ENCODE measurements at places on chromosomes 1 and 21. TPM values are rescaled to one million over a fixed set of nuclear protein-coding genes. Genes with fewer than 3 reads are reported as not detected.

DNA sequence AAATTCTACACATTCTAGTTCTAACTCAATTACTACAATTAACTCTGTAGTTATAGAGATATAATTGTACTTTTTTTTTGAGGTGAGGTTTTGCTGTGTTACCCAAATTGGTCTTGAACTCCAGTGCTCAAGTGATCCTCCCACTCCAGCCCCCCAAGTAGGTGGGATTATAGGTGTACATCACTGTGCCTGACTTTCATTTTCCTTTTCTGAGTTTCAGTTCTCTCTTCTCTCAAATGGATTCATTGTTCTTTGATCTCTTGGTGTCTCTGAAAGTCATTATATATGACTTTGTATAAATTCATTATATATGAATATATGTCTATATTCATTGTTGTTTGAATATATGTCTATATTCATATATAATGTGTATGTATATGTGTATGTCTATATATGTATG is 74.0 kb upstream of the GALNT2 start:
- no peak for DNase-seq
- H3K4me3 ChIP-seq = no peak overlapping the region
- H3K27ac ChIP-seq = no peak overlapping the region
- H3K27me3 ChIP-seq = no peaks in the 10 kb centered on the region

Gene LRRC38
- total RNA-seq = not detected

DNA sequence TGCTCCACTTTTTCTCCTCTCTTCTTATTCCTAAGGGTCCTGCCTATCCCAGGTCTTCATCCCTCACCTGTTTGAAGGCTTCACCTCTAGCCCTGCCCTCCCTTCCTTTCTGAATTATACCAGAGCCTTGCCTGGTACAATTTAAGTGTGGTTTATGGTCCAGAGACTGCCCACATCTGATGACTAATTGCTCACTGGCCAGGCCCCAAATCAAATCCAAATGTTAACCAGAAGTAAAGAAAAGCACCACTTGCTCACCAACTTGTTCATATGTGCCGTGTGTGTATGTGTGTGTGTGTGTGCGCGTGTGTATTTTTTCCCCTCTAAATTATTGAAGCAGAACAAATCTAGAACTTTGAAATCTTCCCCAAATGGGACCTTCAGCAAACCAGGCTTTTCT is 26.4 kb downstream of the MYOM3 start:
- H3K27me3 ChIP-seq = peaks cover 14% of the 10 kb centered on the region
- no peaks in the 10 kb centered on the region for H3K36me3 ChIP-seq
- H3K27ac ChIP-seq = no peak overlapping the region
- H3K4me1 ChIP-seq = no peaks in the 10 kb centered on the region

DNA sequence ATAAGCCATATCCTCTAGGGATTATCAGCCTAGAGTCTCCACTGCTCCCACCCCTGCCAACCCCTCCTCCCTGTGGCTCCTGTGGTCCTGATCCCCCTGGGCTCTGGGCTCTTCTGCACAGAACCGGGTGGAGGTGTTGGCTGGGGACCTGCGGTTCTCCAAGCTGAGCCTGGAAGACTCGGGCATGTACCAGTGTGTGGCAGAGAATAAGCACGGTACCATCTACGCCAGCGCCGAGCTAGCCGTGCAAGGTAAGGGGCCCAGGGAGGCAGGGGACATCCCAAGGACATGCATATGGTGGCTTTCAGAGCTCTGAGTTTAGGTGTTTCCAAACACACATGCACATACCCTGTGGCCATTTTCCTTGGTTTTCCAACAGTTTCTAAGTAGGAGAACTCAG is 19.3 kb downstream of the CNTN2 start:
- no peaks in the 10 kb centered on the region for H3K36me3 ChIP-seq
- H3K27ac ChIP-seq = no peak overlapping the region
- no peak overlapping the region for H3K4me3 ChIP-seq
- H3K4me1 ChIP-seq = no peaks in the 10 kb centered on the region
- no peaks in the 10 kb centered on the region for H3K27me3 ChIP-seq

DNA sequence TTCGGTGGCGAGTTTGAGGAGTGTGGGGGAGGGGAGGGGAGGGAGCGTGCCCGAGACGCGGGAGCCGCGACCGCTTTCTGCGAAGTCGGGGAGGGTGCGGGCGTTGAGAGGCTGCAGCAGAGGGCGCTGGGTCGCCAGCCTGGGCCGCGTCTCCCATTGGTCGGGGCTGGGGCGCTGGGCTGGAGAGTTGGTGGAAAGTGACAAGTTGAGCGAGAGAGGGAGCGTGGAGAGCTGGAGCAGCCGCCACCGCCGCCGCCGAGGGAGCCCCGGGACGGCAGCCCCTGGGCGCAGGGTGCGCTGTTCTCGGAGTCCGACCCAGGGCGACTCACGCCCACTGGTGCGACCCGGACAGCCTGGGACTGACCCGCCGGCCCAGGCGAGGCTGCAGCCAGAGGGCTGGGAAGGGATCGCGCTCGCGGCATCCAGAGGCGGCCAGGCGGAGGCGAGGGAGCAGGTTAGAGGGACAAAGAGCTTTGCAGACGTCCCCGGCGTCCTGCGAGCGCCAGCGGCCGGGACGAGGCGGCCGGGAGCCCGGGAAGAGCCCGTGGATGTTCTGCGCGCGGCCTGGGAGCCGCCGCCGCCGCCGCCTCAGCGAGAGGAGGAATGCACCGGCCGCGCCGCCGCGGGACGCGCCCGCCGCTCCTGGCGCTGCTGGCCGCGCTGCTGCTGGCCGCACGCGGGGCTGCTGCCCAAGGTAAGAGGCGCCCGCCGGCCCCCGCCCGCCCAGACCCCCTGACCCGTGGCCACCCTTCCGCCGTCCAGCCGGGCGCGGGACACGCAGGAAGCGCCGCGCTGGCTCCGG is at the start of gene ROR1:
Gene ROR1 (plus strand): TSS at position 203 of the 802 bp plus-strand sequence.
- peak within 1 kb of the TSS; percentile 69 for H3K4me3 ChIP-seq
- peaks cover 67% of the 10 kb centered on the region for H3K27me3 ChIP-seq
- H3K4me1 ChIP-seq = peaks cover 20% of the 10 kb centered on the region

DNA sequence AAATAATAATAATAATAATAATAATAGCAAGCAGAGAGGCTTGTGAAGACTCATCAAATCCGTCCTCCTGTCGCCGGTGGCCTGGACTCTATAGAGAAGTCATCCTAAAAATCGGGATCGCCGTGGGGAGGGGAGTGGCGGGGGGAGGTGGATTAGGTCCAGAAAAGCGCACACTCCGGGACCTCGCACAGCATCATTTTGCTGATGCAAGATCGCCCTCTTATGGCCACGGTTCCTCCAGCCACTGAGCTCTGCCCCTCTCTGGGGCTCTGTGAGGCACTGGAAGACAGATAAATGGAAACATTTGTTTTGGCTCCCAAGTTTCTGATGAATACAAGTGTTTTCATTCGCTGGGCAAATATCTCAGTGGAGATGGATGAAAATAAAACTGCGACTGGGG is 612.0 kb downstream of the MATN1 start:
- H3K4me3 ChIP-seq = no peak overlapping the region
- no peak overlapping the region for H3K27ac ChIP-seq
- no peaks in the 10 kb centered on the region for H3K36me3 ChIP-seq
- H3K27me3 ChIP-seq = peaks cover 27% of the 10 kb centered on the region
- H3K4me1 ChIP-seq = no peaks in the 10 kb centered on the region

DNA sequence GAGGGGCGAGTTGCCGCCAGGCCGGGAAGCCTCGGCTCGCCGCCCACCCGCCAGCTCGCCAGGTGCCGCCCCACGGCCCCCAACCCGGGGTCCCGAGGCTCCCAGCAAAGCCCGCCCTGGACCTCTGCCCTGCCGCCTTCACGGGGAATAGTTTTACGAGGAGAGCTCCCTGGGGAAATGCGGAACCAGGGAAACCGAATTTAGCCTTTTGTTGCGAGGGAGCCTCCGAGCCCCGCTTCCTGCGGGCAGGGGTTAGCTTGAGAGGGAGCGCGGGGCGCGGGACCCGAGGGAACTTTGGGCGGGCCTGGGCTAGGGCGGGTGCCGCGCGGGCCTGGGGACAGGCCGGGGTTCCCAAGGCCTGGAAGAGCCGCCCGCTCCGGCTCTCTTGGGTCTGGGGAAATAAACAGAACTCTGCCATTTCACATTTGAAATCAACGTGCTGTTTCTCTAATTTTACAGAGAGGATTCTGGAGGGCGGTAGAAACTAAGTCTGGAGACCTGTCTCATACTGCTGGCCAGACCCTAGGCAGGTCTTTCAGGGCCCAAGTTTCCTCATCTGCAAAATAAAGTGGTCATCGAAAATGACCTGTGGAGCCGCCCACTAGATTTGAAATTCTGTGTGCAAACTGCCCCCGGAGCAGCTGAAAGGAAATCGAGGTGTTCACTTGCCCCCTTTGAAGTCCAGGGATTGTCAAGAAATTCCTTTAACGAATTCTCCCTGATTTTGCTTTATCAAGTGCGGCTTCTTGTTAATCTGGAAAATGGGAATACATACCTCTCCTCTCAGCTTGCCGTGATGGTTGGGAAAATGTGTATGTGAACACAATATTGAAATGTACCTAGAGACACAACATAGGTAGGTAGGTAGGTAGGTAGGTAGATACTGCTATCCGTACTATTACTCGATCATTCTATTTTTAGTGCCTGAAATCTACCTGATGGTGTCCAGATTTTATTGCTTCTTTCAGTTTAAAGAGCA is 749 bp upstream of the GLUL start:
- H3K4me3 ChIP-seq = peak overlapping the region; percentile 49
- H3K27ac ChIP-seq = peak overlapping the region; percentile 9
- DNase-seq = no peak
- H3K27me3 ChIP-seq = peaks cover 11% of the 10 kb centered on the region
- H3K36me3 ChIP-seq = no peaks in the 10 kb centered on the region

Gene TMEM240
- 3.4 TPM for total RNA-seq

- no peaks in the 10 kb centered on the region for H3K36me3 ChIP-seq
- peak overlapping the region; percentile 98 for H3K27ac ChIP-seq
- no peaks in the 10 kb centered on the region for H3K27me3 ChIP-seq
- peaks cover 10% of the 10 kb centered on the region for H3K4me1 ChIP-seq
- DNase-seq = peak; percentile 45
These were observed 19.8 kb downstream of the KMO start for GRCh38 chr1:241551759-241552638.

Gene BGLAP
- 7.8 TPM for total RNA-seq

DNA sequence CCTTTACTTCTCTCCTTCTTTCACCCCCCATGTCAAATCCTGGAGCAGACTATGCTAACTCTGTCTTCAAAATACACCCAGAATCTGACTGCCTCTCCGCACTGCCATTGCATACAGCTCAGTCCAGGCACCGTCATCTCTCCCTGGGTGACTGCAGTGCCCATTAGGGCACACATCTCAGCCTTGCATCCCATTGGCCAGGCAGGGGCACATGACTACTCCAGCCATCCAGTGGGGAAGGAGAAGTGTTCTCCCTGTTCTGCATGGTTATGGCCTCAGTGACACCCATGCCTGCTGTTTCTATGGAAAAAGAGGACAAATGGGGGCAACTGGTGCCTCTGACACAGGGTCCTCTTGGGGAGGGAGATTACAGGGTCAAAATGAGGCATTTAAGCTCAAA is 270.5 kb downstream of the MATN1 start:
- H3K4me1 ChIP-seq = no peaks in the 10 kb centered on the region
- no peak for DNase-seq
- H3K36me3 ChIP-seq = no peaks in the 10 kb centered on the region
- no peak overlapping the region for H3K27ac ChIP-seq

DNA sequence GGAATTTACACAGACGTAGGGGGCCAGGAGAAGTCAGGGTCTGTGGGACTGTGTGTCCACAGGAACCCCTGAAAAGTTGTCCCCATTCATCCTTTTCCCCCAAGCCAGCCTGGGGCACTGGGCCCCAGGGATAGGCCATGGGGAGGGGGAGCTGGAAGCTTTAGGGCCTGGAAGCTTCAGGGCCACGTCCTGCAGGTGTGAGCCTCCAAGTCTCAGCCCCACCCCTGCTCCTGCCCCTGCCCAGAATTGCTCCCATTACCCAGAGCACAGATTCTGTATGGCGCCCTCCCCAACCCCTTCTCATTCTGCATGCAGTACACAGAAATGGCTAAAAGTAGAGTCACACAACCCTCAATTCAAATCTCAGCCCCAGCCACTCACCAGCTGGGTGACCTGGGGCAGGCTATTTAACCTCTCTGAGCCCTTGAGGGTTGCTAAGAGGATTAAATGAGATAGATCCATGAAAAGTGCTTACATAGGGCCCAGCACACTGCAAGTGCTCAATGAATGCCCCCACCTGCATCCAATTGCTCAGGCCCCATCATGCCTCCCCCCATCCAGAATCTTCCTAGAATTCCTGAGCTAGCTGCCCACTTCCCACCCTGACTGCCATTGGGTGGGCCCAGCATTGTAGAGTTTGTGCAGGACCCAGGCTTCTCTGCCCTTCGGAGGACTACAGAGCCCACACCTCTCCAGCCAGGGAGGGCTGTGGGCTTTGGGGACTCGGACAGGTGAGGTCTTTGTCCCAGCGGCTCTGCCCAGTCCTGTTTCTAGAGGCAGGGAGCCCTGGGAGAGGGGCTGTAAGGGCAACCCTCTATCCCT is 6.5 kb downstream of the RAP1GAP start:
- no peak overlapping the region for H3K4me3 ChIP-seq
- no peaks in the 10 kb centered on the region for H3K36me3 ChIP-seq
- DNase-seq = no peak
- peaks cover 61% of the 10 kb centered on the region for H3K27me3 ChIP-seq
- no peak overlapping the region for H3K27ac ChIP-seq

GRCh38 chr1:118947790-118948189 is 40.4 kb downstream of the TBX15 start:
- DNase-seq = no peak
- no peaks in the 10 kb centered on the region for H3K36me3 ChIP-seq
- peaks cover 7% of the 10 kb centered on the region for H3K27me3 ChIP-seq
- no peak overlapping the region for H3K27ac ChIP-seq
- H3K4me3 ChIP-seq = no peak overlapping the region

GRCh38 chr1:228938537-228938901 is 203.2 kb downstream of the RHOU start:
- no peaks in the 10 kb centered on the region for H3K27me3 ChIP-seq
- H3K27ac ChIP-seq = peak overlapping the region; percentile 91
- H3K36me3 ChIP-seq = no peaks in the 10 kb centered on the region
- peak overlapping the region; percentile 58 for H3K4me3 ChIP-seq
- peaks cover 53% of the 10 kb centered on the region for H3K4me1 ChIP-seq
- peak; percentile 58 for DNase-seq

DNA sequence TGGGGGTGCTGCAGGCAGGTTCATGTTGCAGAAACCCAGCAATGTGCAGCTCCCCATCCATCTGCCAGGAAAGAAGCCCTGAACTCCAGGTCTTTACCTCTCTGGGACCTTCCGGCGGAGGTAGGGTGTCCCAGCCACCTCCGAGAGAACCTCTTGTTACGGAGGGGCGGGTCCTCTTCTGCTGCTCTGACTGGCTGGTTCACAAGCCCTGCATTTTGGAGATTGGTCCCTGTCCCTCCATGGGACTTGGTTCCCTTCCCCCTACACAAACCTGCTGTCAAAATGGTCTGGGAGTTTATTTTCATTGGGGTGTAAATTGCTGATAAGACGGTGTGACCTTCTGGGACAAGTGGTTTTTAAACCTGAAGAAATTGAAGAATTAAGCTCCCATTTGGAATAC is 8.0 kb upstream of the CELSR2 start:
- no peak overlapping the region for H3K4me3 ChIP-seq
- peaks cover 23% of the 10 kb centered on the region for H3K4me1 ChIP-seq
- no peaks in the 10 kb centered on the region for H3K27me3 ChIP-seq
- peaks cover 28% of the 10 kb centered on the region for H3K36me3 ChIP-seq

Gene SYPL2
- total RNA-seq = not detected

Gene IGSF5
- not detected for total RNA-seq

All from naive thymus-derived CD8-positive, alpha-beta T cell (primary cell).